DMS 273 treated with DMSO at 0.1 percent for 48 hours (cell line): ENCODE measurements at places on chromosomes 4 and X.

DNA sequence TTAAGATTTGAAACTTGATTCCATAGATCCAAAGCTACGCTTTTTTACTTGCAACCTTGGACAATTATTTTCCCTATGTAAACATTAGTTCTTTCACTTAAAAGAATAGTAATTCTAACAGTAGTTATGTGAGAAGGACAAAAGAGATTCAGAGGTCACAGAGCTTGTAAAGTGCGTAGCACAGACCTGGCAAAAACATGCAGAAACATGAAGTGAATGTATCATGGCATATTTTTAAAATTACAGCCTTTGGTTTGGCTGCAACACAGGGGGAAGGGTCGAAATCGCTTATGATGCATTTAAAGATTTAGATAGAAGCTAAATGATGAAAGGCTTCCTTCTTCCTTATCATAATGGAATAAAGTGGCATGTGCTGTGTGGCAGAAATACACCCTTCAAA, 1068.8 kb downstream of the ARAP2 start:
- DNase-seq, result no peak

GRCh38 chrX:14359727-14360126, 169.6 kb upstream of the GLRA2 start:
- DNase-seq, result no peak

GRCh38 chrX:134622813-134623185, 35.5 kb downstream of the PLAC1 start:
- no peak for DNase-seq

- no peak for DNase-seq
Measured at GRCh38 chrX:71618303-71618721, at the start of gene CXCR3. Gene CXCR3 (minus strand): TSS chrX:71618511. CDS start chrX:71618449, 62 bp downstream.

DNA sequence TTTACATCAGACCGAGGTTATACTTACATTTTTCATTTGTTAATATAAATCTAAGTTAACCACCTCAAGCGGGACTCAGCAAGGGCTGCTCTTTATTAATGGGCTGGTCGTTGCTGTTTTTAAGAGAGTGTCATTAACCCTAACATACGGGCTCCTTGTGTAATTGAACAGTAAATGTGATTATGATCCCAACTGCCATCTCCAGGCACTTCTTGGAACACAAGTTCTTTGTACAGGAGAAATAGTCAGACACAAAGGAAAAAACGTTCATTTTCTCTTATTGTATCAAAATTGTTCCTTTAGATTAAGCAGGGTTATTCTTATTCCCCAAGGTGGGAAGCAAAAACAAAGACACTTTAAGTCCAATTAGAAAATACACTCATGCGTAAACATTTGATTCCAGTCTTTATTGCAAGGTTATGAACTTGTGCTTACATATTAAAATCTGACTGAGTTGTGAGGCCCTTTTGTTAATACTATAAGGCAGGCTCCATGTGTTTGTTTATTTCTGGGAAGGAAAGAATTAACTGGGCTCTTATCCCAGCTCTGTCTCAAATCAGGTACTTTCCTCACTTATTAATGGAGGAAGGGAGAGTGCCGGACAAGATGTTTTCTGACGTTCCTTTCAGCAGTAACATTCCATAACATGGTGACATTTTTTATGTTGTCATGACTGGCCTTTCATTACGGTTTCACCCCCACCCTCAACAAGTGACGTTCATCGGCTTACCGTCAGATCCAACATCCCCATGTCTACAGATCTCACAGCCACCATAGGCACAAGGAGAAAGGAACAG, 95.9 kb downstream of the RASL11B start:
- peak; percentile 33 for DNase-seq

- DNase-seq, result no peak
Measured at GRCh38 chr4:189767941-189768340, 172.7 kb upstream of the FRG1 start.

DNA sequence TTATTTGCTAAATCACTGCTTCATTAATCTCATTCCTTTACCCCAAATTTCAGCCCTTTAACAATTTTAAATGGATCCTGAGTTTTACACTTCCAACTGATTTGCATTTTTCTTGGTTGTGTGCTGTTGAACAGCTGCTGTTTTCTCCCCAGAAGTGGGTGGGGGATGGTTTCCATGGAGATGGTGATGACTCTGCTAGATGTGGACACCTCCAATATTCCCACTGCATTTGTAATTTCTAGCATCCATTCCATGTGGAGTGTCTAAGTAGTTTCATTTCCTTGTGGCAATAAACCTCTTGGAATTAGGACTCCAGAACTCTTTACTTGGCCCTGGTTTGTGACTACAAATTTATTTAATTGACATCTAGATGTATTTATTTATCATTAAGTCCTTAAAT, 330.4 kb downstream of the GBA3 start:
- DNase-seq, result peak; percentile 16

- no peak for DNase-seq
Measured at GRCh38 chr4:182766857-182767250, 150.3 kb downstream of the DCTD start.

DNA sequence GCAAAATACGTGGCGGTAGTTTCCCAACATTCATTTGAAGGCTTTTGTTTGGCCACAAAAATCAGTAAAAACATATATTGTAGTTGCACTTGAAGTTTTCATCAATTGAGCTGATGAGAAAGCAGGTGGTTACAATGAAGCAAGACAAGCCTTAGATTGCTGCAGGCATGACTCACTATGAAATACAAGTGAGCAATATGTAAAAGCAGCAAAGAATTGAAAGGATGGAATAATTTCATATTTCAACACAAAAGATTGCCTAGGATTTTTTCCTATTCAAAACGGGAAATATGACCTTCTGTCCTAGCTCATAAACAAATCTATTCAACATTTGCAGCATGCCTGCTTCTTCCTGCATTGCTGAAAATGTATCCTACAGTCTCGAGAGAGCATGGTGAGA, 190.9 kb upstream of the BANK1 start:
- DNase-seq, result no peak

DNA sequence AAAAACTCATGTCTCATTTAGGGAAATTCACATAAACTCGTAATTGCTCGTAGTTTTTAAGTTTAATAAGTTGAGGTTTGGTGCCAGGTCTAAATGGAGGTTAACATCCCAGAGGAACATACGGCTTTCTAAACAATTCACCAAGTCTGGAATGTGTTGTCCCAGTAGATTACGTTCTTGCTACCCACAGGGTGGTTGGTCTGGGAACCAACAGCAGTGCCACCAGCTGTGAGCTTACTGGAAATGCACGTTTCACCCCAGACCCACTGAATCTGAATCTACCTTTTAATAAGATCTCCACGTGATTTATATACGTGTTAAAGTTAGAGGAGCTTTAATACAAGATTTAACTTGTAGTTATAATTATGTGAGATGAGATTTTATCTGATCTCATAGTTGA, 134.3 kb downstream of the BMPR1B start:
- DNase-seq, result peak; percentile 56

DNA sequence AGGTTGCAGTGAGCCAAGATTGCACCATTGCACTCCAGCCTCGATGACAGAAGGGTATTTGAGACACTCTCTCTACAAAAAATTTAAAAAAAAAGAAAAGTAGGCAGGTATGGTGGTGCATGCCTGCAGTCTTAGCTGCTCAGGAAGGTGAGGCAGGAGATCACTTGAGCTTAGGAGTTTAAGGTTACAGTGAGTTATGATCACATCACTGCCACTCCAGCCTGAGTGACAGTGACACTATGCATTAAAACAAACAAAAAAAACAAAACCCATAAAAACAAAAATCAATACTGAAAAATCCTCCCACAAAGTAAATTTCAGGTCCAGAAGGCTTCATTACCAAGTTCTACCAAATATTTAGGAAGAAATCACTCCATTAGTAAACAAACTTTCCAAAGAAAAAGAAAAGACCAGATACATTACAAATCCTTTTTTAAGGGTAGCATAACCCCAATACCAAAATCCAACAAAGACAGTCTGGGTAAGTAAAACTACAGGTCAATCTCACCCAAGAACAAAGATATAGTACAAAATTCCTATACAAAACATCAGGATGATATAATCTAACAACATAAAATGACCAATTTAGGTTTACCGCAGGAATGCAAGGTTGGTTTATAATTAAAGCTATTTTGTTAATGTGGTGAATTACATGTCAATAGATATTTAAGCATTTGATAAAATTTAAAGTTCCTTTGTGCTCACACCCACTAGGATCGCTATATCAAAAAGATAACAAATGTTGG, 11.7 kb downstream of the NELFA start:
- no peak for DNase-seq

DNA sequence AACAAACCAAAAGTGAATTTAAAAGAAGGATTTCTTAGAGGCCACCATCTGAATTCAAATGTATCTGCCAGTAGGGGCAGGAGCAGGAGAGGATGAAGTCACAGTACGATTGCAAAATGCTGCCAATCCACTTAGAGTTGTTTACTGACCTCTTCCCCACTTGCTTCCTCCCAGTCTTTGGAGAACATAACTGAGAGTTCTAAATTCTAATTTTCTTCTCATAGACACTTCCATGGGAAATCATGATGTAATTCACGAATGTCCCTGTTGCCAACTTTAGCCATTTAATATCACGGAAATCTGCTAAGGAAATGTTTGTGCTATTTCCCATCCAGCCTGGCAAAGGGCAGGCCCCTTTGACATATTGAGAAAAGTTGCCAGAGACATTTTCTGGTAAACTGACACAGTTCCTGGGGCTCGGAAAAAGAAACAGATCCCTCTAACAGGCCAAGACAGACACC, 33.6 kb upstream of the NOCT start:
- DNase-seq, result no peak

- DNase-seq, result no peak
Measured at GRCh38 chr4:147755561-147756295, 23.8 kb downstream of the ARHGAP10 start.

- DNase-seq, result no peak
Measured at GRCh38 chrX:72573158-72573511, 492 bp upstream of the HDAC8 start.

DNA sequence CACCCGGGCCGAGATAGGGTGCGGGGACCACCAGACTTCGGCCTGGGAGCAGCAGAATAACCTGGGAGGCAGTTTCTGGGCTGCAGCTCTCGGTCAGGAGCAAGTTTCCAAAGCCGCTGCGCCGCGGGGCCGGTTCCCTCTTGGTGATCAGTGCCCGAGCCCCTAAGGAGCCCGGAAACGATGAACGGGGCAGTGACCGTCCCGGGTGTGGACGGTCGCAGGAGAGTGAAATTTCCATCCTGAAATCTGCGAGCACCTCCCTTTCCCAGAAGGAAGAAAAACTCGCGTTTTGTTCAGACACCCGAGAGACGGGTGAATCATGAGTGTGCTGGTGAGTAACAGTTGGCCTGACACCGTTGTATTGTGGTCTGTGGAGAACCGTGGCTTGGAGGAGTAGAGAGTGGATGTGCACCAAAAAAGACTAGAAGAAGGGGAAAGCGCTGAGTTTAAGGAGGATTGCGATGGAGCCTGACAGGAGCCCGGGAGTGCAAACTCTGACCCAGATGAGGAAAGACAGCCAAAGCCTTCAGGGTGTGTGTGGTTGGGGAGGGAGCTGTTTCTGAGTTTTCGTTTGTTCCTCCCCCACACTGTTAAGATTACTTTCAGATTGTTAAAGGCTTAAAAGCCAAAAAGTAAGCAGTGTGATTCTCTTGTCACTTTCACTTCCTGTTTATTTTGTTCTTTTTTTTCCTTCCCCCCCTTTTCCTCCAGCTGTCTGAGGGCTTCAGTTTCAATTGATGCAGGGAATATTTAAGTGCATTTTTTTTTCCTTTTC, 828 bp downstream of the MCUB start:
- DNase-seq, result no peak

GRCh38 chrX:28158019-28158777, 176.9 kb upstream of the DCAF8L1 start:
- no peak for DNase-seq

DNA sequence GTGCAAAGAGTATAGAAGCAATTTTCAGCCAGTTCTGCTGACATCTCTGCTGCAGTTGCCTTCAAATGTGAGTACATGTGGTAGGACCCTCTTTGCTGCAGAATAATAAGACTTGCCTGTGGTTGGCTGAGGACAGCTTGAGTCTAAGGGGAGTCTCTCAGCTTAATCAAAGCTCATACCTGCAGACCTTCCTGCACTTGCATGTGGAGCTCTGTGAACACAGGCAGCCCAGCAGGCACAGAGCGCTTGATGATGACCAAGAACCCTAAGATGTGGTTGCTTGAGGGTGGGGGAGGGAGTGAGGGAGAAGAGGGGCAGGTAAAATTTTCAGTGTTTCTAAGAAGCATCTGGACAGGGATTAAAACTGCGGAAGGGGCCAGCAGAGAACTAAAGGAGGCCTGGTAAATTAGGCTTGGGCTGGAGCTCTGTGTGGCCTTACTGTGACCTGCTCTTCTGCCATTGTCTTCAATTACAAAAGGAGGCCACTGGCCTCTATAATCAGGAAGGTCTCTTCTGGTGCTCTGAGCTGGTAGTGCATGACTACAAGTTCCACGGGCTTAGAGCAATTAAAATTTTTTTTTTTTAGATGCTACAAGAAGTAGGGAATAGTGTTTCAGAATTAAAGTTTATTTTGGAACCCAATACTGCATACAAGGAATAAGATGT, 59.9 kb upstream of the CHRNA9 start:
- DNase-seq, result no peak

DNA sequence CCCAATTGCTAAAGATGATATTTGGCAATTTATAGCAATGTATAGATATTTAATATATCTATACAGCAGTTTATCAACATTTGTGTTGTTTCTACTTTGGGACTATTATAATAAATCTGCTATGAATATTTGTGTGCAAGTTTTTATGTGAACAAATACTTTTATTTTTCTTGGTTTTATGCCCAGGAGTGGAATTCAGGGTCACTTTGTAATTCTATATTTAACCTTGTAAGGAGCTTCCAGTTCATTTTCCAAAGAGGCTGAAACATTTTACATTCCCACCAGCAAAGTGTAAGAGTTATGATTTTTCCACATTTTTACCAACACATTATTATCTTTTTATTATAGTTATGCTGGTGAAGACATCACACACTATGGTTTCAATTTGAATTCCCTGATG, 801.3 kb downstream of the PCDH18 start:
- DNase-seq, result no peak

DNA sequence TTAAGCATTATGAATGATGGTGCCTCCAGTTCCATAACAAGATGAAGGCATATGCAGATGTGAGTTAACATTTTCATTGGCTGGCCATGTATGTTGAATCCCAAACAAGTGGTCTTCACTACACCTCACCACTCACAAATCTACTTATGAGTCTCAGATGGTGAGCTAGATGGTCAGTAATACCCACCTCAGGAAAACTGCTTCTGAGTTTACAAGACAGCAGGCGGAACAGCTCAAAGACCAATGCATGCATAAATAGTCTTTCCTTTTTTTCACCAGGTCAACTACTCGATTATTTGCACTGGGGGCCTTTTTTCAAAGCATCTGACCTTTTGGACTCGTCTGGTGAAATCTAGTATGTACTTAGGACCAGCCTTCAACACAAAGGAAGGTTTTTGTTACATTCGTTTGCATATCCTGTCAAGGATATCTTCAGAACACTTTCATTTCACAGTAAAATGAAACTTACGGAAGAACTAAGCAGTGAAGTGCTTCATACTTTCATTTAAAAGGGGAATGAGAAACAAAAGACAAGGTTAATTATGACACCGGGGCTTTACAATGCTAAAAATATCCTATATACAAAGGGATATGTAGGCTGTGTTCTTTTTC, 23.1 kb upstream of the TLR7 start:
- no peak for DNase-seq
